ENCODE measurements at places on chromosomes 1 and 21. TPM values are rescaled to one million over a fixed set of nuclear protein-coding genes. Genes with fewer than 3 reads are reported as not detected.

DNA sequence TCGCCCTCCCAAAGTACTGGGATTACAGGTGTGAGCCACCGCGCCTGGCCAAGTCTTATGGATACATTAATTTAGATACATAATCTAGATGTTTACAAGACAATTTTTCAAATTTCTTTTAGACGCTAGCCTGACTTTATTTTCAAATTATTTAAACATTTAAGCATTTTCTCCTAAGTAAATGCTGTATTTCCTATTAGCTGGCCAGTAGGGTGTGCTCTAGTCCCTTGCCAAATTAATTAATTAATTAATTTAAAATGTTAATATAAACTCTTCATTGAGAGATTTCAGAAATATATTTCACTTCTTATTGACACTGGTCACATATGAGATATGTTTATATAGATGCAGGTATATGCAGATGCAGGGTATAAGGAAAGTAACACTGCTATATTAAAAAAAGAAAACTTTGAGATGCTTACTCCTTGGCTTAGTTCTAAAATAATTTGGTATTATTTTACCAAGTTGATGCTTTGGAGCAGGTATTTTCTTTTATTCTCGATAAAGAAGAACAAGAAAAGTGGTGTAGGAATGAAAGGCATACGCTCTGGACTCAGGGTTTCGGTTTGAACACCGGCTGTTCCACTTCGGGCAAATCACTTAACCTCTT lies 5.2 kb upstream of the ERRFI1 start:
- peak; percentile 37 for DNase-seq

DNA sequence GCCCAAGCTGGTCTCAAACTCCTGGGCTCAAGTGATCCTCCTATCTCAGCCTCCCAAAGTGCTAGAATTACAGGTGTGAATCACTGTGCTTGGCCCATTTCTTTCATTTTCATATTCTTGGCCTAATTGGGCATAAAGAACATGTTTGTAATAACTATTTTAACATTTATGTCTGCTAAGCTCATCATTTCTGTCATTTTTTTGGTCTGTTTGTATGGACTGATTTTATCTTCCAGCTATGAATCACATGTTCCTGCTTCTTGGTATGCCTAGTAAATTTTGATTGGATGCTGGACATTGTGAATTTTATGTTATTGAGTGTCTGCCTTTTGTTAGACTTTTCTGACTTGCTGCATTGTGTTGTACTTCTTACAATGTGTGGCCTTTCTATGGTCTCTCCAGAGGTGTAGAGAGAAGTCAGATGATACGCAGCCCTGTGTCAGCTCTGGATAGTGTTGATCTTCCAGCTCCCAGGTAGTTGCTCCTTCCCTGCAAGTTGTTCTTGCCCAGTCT lies 39.0 kb upstream of the PPM1J start:
- DNase-seq = no peak

DNA sequence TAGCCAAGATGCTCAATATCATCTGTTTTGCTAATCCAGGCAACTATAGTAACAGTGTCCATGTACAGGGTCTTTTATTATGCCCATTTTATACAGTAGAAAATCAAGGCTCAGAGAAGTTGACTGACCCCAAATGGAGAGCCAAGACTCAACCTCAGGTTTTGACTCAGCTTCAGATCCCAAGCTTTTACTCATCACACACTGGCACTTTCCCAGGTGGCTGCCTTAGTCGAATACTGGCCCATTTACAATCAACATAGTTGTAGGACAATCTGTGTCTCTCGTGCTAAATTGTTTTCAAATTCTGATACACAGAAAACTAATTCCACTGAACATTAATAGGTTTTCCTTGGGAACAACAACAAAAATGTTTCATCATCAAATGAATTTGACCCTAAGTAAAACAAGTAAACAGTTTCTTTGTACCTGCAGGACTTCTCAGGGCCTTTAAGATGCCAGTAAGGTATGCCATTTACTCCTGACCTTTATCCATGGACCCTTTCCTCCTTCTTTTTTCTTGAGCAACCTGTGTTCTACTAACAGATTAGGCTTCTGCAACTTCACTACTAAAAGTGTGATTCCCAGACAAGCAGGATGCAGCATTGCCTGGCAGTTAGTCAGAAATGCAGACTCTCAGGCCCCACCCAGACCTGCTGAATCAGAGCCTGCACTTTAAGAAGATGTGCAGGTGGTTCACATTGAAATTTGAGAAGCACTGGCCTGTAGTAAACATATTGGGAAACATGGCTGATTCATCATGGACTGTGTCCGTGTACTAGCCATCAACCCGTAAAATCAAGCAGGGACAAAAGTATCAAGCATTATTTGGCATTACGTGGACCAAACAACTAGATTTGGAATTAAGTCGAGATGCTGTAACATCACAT lies 128.8 kb downstream of the RRAGC start:
- no peak for DNase-seq

- DNase-seq = no peak
Measured at GRCh38 chr1:185704181-185704580, 30.0 kb upstream of the HMCN1 start.

DNA sequence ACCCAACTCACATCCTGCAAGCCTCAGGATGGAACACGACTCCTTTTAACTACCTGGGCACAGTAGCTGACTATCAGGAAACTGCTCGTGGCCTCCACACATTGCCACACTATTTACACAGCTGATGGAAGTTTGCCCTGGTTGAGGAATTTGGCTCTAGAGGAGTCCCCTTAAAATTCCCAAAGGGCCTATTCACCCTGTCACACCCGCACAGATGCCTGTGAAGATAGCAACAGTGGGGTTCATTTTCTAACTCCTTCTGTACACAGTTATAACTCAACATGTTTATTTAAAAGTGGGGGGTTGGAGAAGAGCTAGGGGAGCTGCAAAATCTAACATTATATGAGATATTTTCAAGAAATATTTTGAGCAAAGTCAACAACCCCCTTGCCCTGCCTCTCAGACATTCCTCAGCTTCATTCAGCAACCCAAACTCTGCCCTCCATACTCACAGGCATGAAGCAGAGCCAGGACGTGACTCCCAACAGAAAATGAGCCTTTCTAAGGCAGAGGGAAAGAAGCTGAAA lies 35.8 kb upstream of the CCN1 start:
- DNase-seq = no peak

DNA sequence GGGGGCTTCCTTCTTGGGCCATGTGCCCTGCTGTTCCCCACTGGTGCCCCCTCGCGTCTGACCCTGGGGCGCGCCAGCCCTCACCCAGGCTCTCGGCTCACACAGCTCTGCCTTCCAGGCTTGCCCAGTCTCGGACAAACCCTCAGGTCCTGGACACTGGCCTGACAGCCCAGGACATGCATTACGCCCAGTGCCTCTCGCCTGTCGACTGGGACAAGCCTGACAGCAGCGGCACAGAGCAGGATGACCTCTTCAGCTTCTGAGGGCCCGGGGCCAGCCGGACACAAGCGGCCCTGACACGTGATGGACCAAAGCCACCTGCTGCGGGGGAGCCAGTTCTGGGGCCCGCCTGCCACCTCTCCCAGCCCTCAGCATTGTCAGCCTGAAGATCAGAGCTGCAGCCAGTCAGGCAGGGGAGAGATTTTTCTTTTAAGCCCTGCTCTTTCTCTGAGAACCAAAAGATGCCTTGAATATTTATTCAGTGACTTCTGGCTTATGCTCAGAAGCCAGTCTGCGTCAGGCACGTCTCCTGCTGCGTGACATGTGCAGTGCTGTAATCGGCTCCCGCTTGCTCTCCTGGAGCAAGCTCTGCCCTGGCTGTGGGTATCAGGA lies 23.4 kb downstream of the LDLRAP1 start:
- no peak for DNase-seq

DNA sequence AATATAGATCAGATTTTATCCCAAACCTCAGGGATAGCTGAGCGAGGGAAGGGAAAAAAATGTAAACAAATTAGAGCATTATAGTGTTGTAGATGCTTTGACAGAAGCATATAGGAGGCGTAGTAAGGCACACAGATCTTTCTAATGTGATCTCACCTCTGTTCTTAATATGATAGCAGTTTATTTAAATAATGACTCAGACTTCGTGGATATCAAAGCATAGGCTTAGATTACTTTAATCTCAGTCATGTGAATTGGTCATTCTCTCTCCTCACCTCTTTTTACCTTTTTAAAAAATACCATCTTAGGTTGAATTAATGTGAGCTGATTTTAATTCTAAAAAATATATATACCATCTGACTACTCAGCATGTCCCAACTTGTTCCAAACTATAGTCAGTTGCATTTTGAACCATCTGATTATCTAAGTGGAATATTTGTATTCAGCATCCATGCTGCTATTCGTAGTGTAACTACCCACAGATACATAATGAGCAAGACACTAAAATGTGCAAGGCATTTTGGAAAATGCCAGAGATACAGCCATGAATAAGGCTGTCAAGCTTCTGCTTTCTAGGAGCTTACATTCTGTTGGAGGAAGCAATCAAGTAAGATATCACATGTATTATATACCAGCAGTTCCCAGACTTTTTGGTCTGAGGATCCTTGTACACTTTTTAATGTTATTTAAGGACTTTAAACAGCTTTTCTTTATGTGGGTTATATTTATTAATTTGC lies 76.7 kb downstream of the OSBPL9 start:
- no peak for DNase-seq

- DNase-seq = no peak
Measured at GRCh38 chr1:61053712-61054600, 28.4 kb upstream of the NFIA start.

- DNase-seq = peak; percentile 94
Measured at GRCh38 chr21:16308269-16308668, 578.5 kb downstream of the USP25 start.

- DNase-seq = peak; percentile 83
Measured at GRCh38 chr1:230797942-230798365, 50.8 kb downstream of the CAPN9 start.

GRCh38 chr21:42172596-42173483 lies 46.1 kb upstream of the ABCG1 start:
- no peak for DNase-seq

- no peak for DNase-seq
Measured at GRCh38 chr1:90127288-90127953, 132.5 kb downstream of the ZNF326 start.

DNA sequence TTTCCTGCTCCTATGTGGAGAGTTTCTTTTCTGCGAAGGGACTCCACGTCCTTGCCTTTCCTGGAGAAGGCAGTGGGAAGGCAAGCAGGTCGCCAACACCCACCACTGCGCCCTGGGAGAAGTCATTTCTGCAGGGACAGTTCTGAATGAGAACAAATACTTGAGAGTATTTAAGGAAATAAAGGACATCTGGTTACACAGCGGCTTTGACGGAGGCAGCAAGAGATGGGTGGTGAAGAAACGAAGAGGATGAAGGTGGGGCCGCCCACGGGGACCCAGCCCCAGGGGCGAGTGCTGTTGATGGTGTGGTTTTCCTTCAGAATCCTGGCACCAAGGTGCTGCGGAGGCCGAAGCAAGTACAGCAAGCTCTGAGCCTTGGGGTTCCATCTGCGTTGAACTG lies 75.5 kb downstream of the PSMG1 start:
- no peak for DNase-seq

DNA sequence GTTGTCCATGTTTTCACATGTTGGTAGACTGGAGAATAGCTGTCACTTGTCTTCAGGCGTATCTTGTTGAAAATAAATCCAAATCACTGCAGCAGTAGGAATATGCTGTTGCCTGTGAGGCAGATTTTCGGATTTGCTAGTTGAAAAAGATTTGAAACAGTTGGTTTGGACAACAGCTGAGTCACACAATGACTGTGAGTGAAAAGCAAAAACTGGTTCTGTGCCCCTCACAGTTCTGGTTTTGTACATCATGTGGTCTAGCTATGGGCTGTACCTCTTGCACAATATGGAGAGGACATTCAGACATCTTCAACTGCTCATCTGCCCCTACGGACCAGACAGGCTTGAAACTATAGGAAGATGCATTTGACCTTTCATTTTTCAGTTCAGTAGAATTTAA lies 1.8 kb downstream of the ARF1 start:
- no peak for DNase-seq

GRCh38 chr1:3740752-3741151 lies 11.5 kb upstream of the CCDC27 start:
- no peak for DNase-seq

GRCh38 chr21:44751186-44751798 lies 39.9 kb upstream of the TSPEAR start:
- DNase-seq = no peak

GRCh38 chr21:44360159-44360558 lies 6.7 kb downstream of the TRPM2 start:
- DNase-seq = no peak

DNA sequence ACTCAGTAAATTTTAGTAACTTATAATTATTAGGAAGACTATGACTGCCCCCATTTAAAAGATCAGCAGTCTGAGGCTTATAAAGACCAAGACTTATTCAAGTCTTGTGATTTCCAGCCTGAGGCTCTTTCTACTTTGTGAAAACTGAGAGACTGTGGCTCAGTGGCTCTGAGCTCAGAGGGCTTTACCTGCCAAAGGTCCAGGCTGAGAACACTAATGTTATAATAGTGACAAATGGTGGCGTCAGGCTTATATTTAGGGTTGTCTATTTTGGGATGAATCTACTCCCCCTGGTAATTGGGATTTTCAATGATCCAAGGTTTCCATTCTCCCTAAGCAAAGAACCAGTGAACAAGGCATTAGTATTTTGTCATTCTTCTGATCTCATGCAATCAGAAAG lies 42.6 kb upstream of the EPS15 start:
- no peak for DNase-seq

- peak; percentile 36 for DNase-seq
Measured at GRCh38 chr1:224734261-224734935, 118.3 kb downstream of the CNIH3 start.

GRCh38 chr1:240363914-240364313 lies 248.0 kb downstream of the GREM2 start:
- DNase-seq = no peak

DNA sequence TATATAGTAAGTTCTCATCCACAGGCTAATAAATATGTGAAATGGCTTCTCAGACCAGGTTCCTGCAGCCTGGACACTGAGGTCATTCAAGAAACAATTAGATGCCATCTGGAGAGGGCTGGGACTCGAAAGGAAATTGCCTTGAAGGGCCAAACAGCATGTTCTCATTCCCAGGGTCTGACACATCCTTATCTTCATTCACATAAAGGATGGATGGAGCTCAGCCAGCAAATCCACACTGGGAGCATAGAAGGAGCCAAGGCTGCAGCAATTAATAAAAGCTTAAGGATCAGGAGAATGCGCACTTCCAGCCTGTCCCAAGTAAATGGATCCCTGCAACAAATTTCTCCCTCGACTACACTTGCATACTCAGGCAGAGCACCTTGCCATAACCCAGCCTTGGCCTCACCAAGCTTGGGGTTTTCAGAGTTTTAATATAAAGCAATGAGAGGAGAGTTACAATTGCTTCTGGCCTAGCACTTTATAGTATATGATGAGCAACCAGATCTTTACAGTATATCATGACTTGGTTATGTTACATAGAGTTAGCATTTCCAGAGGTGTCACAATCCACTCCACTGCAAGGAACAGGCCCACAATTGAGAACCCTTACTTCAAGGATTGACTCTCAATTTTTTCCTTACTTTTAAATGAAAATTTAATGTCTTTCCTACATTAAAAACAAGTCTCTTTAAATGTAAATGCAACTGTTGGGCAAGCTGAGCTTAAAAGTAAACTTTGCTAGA lies 55.9 kb downstream of the BCAR3 start:
- peak; percentile 92 for DNase-seq

GRCh38 chr21:26835027-26835713 lies 10.0 kb downstream of the ADAMTS1 start:
- DNase-seq = peak; percentile 57

The DCST1 gene
- total RNA-seq = not detected

The HUNK gene
- total RNA-seq = 0.05 TPM

The SLC9C2 gene
- not detected for total RNA-seq

The PTPRC gene
- total RNA-seq = 0.35 TPM

The HEYL gene
- not detected for total RNA-seq

The GUCA2B gene
- total RNA-seq = not detected

The RPL22 gene
- total RNA-seq = 222 TPM

The TMEM39B gene
- 3.3 TPM for total RNA-seq

The RSPO1 gene
- not detected for total RNA-seq

Data from SK-MEL-5 (cell line).